Right lobe of liver (tissue), 6 donors: ENCODE measurements at places on chromosomes 6 and 20. TPM values are rescaled to one million over a fixed set of nuclear protein-coding genes. Genes with fewer than 3 reads are reported as not detected.

The MYB gene
- 0.33 TPM for total RNA-seq

The PSORS1C1 gene
- total RNA-seq, result not detected

The PLN gene
- 0.20 TPM for total RNA-seq

The SLC17A2 gene
- total RNA-seq, result 23.3 TPM

The SPATA25 gene
- total RNA-seq, result 2.0 TPM

The POU3F2 gene
- not detected for total RNA-seq

GRCh38 chr6:40725390-40725789 lies 138.2 kb upstream of the LRFN2 start:
- no peak for DNase-seq

DNA sequence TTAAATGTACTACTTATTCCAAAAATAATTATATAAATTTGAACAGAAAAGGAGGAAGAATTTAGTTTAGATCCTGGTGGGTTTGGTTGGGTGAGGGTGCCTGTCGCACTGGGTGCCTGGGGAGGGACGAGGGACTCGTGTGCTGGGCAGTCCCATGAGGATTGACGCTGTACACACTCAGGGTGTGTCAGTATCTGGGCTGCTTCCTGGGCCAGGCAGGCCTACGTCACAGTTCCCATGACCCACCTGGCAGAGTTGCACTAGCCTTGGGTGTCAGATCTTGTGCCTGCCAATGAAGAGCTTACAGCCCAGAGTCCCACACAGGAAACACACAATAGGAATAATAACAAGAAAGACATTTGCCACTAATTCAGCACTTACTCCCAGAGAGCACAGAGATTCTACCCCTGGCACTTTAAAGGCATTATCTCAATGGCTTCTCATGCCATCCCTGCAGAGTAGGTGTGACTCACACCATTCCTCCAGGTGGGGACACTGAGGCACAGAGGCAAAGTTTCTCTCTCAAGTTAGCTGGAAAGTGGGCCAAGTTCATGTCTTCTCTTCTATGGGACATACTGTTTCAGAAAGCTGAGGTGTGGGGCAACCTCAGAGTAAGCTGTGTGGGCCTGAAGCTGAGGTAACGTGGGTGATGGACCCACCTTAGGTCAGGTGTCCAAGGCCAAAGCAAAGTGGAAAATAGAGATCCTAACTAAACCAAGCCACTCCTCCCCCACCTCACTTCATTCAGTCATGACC lies 1.3 kb upstream of the SDCBP2 start:
- peak; percentile 77 for DNase-seq

- no peak for DNase-seq
These were observed 459.1 kb upstream of the CDH4 start for GRCh38 chr20:60792941-60793340.

DNA sequence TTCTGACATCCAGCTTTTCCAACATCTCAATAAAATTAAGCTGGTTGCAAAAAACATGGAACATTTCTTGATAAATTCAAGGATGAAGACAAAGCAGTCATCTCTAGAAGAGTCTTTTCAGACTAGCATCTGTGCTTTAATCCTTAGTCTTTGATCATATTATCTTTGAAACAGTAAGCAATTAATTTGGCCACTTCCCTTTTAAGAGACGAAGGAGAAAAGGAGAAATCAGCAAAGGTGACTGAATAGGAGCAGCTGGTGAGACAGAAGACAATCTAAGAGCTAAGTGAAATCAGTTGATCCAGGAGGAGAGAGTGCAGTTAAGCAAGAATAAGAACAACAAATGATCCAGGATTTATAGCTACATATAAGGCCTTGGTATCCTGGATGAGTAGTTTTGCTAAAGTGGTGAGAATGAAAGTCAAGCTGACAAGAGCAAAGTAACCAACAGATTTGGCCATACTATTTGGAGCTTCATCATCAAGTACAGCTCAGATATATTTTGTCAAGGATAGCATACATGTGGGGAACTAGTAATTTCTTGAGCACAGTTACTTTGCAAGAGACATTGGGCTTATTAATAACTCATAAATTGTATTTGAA lies 215.5 kb downstream of the ADGB start:
- no peak for DNase-seq

GRCh38 chr6:128569732-128570679 lies 49.6 kb upstream of the PTPRK start:
- DNase-seq, result no peak

- DNase-seq, result no peak
These were observed 23.1 kb upstream of the VIP start for GRCh38 chr6:152727507-152727906.

GRCh38 chr6:17600527-17601385 lies 654 bp downstream of the FAM8A1 start:
- peak; percentile 66 for DNase-seq
